SK-N-SH treated with all-trans-retinoic acid at 6 μM for 48 hours (cell line): ENCODE measurements at places on chromosomes 16 and 17.

DNA sequence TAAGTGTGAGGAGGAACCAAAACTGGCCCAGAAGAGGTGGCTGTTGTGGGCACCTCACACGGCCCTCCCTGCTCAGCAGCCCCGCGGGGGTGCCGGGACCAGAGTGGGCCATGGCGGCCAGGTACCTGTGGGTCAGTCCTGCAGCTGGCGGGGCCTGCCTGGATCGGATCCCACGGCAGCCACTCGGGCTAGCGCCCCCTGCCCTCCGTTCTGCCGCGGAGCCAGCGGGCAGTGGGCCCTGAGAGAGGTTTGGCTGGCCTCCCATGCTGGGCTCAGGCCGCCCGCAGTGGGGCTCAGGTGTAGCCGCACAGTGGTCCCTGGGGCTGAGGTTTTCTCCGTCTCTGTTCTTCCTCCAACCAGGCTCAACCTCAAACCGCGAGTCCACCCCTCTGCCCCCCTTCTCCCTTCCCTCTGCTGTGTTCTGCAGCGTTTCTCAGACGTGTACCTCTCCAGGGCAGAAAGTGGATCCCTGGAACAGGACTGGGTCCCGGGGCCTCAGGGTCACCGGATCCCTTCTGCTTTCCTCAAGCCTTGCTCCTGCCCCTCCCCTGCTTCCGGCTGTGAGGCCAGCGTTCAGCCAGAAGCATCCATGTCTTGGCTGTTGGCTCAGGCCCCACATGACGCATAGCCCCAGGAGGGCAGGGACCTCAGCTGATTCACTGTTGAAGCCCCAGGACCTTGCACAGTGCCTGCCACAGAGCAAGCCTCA lies 28.6 kb upstream of the ITGA3 start:
- peak; percentile 87 for ATAC-seq

- no peak for ATAC-seq
Observed at GRCh38 chr16:6955303-6955702, 377.3 kb upstream of the RBFOX1 start.

GRCh38 chr16:78094166-78094565 lies 5.3 kb upstream of the WWOX start:
- ATAC-seq: no peak

DNA sequence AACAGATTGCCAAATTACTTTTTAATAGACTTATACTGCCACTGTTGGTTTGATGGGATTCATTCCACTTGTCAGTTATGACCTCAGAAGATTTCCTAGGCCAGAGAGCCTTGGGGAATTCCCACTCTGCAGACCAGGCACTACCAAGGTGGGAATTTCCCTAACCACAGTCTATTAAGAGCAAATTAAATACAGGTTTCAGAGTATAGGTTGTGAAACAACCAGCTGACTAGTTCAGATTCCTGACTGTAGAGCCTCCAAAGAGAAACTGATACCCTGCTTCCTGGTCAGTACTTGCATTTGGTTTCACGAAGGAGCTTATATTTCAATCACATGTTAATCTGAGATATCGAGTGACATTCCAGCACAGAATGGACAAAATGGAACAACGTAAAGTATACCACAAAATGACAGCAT lies 186.5 kb downstream of the STX8 start:
- peak; percentile 99 for ATAC-seq

DNA sequence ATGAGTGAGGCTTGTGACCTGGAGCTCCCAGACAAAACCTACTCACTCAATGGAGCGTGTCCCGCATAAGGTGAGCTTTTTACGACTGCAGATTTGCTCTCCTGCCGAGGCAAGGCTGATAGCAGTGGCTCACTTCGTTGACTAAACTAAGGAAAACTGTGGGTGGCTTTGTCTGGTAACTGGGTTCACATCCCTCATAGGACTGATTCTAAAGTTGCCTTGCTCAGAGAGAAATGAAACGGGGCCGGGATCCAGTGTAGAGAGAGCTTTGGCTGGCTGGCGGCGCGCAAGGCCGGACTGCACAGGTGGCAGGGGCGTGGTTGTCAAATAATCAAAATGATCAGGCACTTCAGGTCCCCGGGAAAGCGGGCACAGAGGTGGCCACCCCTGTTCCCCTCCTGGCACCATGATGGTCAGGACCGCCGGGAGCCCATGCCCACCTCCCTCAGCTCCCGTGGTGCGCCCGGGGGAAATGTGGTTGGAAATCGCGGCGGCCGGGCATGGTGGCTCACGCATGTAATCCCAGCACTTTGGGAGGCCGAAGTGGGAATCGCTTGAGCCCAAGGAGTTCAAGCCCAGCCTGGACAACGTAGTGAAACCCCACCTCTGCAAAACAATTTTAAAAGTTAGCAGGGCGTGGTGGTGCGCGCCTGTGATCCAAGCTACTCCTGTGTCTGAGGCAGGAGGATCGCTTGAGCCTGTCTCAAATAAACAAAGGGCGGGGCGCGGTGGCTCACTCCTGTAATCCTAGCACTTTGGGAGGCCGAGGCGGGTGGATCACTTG lies 26.6 kb upstream of the OR1F1 start:
- no peak for ATAC-seq

DNA sequence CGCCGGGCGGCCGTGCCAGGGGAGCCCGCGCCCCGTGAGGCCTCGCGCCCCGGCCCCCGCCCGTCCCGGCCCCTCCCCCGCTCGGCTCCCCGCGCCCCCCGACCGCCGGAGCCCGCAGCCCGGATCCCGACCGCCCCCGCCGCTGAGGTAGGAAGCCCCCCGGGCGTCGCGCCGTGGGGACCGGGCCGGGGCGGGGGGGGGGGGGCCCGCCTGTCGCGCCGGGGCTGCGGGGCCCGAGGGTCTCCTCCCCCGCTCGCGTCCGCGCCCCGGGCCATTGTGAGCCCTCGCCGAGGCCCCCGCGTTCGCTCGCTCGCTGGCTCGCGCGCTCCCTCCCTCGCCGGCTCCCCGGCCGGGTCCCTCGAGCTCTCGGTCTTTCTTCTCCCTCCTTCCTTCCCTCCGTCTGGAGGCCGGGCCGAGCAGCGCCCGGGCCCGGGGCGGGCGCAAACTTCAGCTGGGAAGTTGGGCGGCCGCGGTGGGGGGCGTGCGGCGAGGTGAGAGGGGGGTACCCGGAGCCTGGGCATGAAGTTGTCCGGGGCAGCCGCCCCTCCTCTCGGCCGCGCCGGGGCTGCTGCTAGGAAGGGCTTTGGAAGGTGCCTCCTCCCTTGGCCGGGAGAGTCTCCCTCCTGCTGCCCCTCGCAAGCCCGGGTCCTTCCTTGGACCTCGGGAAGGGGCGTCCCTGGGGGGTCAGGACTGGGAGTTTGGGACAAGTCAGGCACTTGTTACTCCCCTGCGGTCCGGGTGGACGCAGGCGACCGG lies 419 bp downstream of the GLIS2 start:
- peak; percentile 30 for ATAC-seq

DNA sequence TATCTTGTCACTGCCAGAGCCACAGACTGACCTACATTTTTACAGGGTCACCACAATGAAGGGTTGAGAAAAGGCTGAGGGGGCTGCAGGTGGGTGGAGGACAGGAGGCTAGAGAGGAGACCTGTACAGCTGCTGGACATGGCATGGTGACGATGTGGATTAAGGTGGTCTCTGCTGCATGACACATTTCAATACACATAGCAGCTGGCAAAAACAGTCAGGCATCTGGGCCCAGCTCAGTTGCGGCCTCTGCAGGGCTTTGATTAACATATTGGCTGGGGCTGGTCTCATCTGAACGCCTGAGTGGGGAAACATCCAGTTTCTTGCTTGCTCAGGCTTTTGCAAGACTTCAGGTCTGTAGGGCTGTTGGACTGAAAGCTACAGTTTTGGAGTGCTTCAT lies 265.4 kb upstream of the FOXF1 start:
- no peak for ATAC-seq

DNA sequence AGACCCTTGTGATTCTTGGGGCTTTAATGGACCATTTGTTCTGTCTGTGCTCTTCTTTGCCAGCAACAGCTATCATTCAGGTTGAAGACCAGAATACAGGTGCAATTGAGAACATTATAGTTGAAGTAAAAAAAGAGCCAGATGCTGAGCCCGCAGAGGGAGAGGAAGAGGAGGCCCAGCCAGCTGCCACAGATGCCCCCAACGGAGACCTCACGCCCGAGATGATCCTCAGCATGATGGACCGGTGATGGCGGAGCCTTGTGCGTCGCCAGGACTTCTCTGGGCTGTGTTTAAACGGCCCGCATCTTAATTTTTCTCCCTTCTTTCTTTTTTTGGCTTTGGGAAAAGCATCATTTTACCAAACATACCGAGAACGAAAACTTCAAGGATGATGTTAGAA lies 7.3 kb upstream of the CARMIL2 start:
- ATAC-seq: no peak

- ATAC-seq: peak; percentile 15
Observed at GRCh38 chr17:45171338-45172231, 9.9 kb downstream of the HEXIM2 start.

GRCh38 chr16:88375236-88375975 lies 7.4 kb upstream of the ZNF469 start:
- no peak for ATAC-seq

DNA sequence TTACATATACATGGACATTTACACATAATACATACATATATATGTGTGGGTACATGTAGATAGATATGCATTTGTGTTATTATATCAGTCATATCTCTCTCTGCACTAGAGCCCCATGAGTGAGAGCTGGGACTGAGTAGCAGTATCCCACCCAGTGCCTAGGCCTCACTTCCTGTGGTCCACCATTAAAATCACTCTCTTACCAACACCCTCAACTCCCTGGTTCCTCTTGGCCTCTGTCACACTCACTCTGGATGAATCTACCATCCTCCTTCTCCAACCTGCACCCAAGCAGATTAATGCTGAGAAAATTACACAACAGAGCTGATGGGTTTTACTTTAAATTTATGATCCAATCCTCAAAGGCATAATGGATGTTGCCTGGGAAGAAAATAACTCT lies 4.9 kb upstream of the LYRM9 start:
- no peak for ATAC-seq

- ATAC-seq: no peak
Observed at GRCh38 chr16:67105246-67105645, 4.5 kb upstream of the PHAF1 start.

DNA sequence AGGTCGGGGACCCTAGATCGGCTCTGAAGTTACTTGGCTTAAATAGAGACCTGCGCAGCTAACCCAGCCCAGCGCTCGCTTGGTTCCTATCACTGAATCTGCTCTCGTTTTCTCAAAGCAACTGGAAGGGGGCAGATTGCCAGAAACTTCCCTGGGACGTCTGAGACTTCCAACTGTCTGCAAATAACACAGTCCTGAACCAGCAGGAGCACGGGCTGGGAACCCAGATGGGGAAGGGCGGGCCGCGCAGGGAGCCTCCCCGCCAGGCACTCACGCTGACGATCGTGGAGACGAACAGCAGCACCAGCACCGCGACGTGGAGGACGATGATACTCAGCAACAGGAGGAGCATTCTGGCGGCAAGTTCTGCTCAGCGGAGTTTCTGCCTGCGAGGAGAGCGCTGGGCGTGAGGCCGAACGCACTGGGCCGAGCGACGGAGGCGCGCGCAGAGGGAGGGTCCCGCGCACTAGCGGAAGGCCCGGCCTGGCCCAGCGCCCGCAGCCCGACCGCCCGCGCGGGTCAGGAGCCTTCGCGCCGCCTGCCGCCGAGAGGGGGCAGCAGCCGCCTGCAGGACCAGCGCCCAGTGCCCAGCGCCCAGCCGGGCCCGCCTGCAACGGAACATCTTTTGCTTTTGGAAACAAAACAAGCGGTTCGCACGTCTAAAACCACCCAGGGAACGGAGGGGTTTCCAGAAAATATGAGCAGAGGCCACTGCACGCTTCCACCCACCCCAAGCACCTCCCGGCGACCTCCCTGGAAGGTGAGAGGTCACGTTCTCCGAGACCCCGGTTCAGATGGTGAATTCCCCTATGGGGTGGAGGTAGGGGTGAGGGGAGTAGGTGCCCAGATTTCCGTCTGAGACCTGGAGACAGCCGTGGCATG lies 4.5 kb downstream of the PMP22 start:
- peak; percentile 66 for ATAC-seq

- ATAC-seq: peak; percentile 71
Observed at GRCh38 chr17:77465358-77466041, 324.7 kb downstream of the SEC14L1 start.

DNA sequence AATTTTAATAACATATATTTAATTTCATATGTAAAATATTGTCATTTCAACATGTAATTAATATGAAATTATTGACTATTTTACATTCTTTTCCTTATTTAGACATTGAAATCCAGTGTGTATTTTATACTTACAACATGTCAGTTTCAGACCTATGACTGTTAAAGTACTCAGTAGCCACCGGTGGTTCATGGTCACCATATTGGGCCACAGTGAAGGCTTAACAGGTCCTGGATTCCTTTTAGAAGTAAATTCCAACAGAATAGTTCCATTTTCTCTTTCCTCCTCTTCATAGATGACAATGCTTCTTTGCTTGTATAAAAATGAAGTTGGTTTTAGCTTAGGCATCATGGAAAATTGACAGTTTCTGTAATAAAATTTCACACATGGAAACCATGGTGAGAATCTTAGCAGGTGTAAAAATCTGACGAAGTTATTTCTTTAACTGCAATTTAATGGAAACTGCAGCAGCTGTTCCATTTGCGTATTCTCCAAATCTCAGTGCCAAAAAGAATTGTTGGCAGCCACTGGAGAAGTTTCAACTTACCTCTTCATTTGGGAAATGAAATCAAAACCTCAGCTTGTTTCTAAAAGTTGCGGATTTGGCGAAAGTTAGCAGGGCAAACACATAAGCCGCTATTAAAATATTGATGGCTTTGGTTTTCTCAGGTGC lies 231.1 kb downstream of the CDH13 start:
- no peak for ATAC-seq

GRCh38 chr17:81071761-81072741 lies 37.1 kb downstream of the BAIAP2 start:
- no peak for ATAC-seq

- ATAC-seq: no peak
Observed at GRCh38 chr16:2451851-2452320, 8.0 kb upstream of the TEDC2 start.

DNA sequence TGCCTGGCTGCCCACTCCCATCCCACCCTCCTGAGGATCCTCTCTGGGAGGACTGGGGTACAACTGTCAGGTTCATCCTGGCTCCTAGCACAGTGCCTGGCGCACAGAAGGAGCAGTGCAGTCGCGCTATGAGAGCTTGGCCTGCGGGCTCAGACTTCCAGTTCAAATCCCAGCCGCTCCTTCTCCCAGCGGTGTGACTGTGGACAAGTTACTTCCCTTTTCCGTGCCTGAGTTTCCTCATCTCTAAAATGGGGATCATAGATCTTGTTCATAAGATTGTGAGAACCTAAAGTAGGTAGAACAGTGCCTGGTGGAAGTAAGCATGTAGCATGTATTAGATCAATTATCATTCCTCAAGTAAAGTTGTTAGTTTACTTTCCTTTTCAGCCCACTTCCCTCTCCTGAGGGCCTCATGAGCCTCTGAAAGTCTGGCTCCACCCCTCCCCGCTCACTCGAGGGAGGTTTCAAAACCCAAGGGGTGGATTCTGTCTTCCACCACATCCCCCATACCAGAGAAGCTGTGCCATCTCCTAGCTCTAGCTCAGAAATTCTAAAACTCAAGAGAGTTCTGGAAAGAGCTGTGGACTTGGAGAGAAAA lies 19.9 kb upstream of the COL1A1 start:
- peak; percentile 7; the same call in 2 of the 3 replicates for ATAC-seq

DNA sequence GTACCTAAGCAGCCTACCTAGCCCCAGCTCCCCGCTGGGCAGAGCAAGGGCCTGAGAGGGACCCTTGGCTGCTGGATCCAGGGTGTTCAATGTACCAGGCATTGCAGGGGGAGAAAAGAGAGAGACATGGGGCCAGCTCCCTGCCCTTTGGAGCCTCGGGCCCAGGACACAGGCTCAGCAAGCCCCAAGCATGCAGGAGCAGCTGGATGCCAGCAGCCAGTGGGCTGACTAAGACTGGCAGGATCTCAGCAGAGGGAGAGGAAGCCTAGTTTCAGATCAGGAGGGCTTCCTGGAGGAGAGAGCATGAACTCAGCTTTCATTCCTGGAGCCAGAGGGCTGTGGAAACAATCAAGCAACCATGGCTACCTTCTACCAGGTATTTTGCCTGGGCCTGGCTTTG lies 82.0 kb upstream of the NKD1 start:
- no peak for ATAC-seq
